GOT3 (cell line): ENCODE measurements at places on chromosomes 1 and 21.

DNA sequence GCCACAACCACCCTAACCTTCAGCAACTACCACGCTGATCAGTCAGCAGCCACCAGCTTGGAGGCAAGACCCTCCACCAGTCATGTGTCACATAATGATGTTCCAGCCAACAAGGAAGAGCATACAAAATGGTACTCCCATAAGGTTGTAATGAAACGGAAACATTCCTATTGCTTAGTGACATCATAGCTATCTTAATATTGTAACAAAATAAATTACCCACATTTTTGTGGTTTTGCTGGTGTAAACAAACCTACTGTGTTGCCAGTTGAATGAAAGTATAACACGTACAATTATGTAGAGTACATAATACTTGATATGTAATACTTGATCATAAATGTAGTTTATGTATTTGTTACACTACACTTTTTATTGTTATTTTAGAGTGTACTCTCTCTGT lies 1363.2 kb upstream of the ADGRL4 start:
- DNase-seq: no peak

DNA sequence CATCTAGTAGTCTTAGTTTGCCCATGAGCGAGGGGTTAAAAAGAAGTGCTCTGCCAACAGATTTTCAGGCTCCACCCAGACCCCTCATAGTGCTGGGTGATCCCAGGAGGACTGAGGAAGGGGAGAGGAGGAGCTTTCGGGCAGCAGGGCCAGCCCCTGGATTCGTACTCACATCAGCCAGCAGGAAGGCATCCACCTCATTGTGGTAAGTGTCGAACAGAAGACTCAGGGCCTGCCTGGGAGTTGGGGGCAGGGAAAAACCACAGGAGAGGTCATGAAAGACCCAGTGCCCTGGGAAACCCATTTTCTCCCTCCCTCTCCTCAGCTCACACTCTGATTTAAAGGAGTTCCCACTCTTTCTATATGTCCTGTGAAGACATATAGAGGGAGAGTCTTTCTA lies 34.9 kb downstream of the PIK3C2B start:
- DNase-seq: no peak

GRCh38 chr1:63458750-63459149 lies 64.3 kb downstream of the ITGB3BP start:
- no peak for DNase-seq

DNA sequence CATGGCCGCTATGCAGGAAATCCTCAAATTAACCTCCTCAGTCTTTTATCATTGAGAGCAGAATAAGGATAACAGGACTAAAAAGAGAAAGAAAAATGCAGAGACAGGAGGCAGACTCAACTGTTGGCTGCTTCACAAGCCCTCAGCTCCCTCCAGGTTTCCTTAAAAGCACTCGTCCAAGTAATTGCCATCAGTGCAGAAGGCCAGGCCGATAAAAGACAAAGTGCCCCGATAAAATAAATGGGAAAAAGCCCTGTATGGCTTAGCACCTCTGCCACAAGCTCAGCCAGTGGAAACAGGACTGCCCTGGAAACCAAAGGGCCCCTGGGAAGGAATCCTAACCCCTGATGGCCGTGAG lies 8.1 kb downstream of the S100A6 start:
- no peak for DNase-seq

DNA sequence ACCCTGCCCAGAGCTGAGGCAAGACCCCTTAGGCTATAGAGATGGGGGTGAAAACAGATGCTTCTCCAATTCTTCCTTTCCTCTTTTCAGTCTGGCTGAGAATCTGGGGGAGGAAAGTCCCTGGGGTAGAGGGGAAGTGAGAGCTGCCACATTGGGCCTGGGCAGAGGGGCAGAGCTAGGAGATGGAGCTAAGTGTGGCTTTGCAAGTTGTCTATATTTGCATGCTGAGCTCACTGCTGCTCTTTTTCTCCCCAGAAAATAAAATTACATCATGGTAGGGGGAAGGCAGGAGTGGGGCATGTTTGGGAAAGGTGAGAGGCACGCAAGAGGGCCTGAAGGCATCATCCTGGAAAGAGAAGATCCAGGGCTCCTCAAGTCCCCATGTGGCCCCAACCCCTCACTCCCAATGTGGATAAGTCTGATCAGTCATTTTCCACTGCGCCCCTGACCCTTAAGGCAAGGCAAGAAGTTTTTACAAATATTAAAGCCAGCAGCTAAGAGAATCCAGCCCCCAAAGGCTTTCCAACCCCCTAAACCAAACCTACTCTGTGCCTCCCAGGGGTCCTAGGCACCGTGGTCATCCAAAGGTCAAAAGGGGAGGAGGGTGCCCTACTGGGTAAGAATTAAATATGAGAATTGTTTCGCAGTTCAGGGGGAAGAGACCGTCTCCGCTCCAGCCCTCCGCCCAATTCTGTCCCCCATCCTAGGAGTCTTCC lies 500 bp upstream of the PEA15 start:
- DNase-seq: no peak

- no peak for DNase-seq
These were observed 174.5 kb downstream of the PLPPR4 start for GRCh38 chr1:99438656-99439230.

- no peak for DNase-seq
These were observed 100.7 kb downstream of the SLC16A1 start for GRCh38 chr1:112855152-112855828.

- DNase-seq: no peak
These were observed 262.9 kb upstream of the CACYBP start for GRCh38 chr1:174736831-174737230.

- no peak for DNase-seq
These were observed 78.3 kb downstream of the SLC45A1 start for GRCh38 chr1:8396083-8396785.

- no peak for DNase-seq
These were observed 32.6 kb upstream of the FMO2 start for GRCh38 chr1:171152549-171152948.

GRCh38 chr1:244836135-244836521 lies 670 bp downstream of the COX20 start:
- DNase-seq: no peak

- DNase-seq: no peak
These were observed 360.8 kb downstream of the MATN1 start for GRCh38 chr1:30362603-30362990.

GRCh38 chr21:37045556-37045955 lies 27.3 kb downstream of the PIGP start:
- no peak for DNase-seq

GRCh38 chr1:919271-919872 lies 4.4 kb upstream of the SAMD11 start:
- DNase-seq: no peak

GRCh38 chr1:160713161-160713560 lies 1.5 kb upstream of the CD48 start:
- no peak for DNase-seq

DNA sequence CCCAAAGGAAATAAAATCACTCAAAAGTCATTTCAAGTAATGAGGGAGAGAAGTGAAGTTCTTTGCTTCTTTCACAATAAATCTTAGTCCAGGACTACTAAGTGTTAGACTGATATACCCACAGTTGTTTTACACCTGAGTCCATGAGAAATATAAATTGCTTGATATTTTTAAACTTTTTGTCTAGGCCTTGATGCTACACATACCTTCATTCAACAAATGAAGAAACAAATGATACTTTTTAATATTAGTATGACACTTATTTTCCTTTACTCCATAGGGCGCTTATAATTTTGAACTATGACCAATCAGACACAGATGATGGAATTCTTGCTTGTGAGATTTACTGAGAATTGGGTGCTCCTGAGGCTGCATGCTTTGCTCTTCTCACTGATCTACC lies at the start of gene OR14K1:
Gene OR14K1, plus strand, starts transcription at position 301 of the 400 bp plus-strand sequence. Its CDS starts 0 bp downstream, at position 301.
- DNase-seq: no peak

- DNase-seq: no peak
These were observed 164.7 kb downstream of the CLIC6 start for GRCh38 chr21:34833465-34833864.

GRCh38 chr1:212967801-212968200 lies 17.5 kb downstream of the VASH2 start:
- DNase-seq: no peak

GRCh38 chr1:91120421-91120820 lies 98.6 kb upstream of the ZNF644 start:
- no peak for DNase-seq

GRCh38 chr1:31579374-31579773 lies 3.1 kb downstream of the TINAGL1 start:
- no peak for DNase-seq

GRCh38 chr1:160567858-160568682 lies 11.2 kb downstream of the CD84 start:
- no peak for DNase-seq

DNA sequence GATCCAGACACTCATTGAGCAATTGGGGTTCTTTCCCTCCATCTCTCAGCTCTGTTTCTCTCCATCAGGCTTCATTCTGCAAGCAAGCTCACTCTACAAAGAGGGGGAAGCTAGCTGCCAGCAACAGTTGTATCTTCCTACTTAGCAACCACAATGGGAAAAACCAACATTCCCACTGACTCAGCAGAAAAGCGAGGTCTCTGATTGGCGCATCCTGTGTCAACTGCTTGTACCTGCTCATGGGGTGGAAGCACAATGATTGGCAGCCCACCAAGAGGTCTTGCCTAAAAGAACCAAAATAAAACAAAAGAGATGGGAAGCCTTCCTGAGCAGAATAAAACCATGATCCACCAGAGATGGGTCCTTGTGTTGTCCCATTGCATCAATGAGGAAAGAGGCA lies 4.0 kb upstream of the CDA start:
- DNase-seq: no peak

DNA sequence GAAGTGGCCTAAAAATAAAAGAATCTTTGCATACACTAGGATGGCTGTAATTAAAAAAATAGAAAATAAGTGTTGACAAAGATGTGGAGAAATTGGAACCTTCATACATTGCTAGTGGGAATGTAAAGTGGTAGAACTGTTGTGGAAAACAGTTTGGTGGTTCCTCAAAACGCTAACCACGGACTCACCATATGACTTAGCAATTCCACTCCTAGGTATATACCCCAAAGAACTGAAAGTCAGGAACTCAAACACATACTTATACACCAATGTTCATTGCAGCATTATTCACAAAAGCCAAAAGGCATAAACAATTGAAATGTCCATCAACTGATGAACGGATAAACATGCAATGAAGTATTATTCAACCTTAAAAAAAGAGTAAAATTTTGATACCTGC lies 10.8 kb upstream of the HMGCL start:
- no peak for DNase-seq

GRCh38 chr1:155300553-155301329 lies 497 bp downstream of the PKLR start:
- DNase-seq: no peak

DNA sequence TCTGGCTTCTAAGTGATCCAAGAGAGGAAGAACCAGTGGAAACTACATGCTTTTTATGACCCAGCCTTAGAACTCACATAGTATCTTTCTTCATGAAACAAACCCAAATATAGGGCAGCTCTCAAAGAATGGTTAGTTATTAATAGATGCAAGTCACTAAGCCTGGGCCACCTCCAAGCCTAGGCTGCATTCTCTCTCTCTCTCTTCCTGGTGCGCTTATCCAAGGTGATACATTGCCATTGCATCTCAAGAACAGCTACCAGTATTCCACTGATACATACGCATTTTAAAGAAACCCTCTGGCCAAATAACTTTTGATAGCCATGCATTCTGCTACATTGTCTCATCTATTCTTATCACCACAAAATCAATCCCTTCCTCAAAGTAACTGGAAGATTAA lies 455.6 kb upstream of the ADGRL2 start:
- DNase-seq: no peak

- no peak for DNase-seq
These were observed 494.0 kb upstream of the B3GALT2 start for GRCh38 chr1:193680247-193680923.

DNA sequence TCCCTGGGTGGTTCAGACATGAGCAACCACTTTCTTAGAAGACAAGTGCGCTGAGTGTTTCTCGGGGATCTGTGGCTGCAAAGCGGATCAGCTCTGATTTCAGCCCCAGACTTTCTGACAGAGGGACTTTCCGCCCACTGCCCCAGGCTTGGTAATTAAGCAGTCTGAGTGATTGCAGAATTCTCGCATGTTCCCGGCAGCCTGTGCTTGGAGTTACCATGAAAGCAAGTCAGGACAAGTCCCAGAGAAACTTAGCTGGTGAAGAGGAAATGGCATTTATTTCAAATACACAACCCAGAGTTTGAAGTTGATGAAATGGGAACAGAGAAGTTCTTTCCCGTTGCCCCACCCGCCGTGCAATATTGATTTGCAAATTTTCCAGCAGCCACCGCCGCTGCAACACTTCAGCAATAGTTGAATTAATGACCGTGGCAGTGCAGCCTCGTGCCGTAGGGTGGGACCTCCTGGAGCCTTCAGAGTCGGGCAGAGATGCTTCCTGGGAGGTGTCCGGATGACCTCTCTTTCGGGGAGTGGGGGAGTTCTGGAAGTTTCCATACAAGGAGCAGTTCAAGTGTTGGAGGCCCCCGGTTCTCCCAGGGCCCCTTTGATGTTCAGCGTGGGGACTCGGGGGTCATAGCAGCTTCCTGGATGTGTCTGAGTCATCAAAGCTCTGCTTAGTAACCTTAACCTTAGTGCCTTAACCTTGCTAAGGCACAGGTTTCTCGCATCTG lies 134.7 kb downstream of the KAZN start:
- DNase-seq: no peak

DNA sequence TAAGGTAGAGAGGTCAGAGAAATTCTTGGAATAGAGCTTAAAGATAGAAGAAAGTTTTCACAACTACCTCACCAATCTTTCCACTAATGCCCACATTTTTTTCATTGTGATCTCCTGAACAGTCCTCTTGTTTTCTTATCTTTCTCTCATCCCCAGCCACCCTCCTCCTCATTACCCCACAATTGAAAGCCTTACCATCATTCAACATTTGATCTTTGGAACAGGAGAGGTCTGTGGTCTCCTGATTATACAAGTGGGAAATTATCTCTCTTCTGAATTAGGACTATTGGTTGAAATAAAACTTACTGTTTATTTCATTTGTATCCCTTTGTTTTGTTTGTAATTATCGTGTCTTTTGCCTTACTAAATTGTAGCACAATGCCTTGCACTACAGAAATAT lies 29.6 kb downstream of the DNAH14 start:
- no peak for DNase-seq

- DNase-seq: no peak
These were observed 58.5 kb downstream of the TENT5C start for GRCh38 chr1:117664314-117664713.

- DNase-seq: no peak
These were observed 7.1 kb upstream of the DIPK1A start for GRCh38 chr1:92968138-92969032.

- DNase-seq: no peak
These were observed 7.2 kb downstream of the OBSCN start for GRCh38 chr1:228214921-228215662.

DNA sequence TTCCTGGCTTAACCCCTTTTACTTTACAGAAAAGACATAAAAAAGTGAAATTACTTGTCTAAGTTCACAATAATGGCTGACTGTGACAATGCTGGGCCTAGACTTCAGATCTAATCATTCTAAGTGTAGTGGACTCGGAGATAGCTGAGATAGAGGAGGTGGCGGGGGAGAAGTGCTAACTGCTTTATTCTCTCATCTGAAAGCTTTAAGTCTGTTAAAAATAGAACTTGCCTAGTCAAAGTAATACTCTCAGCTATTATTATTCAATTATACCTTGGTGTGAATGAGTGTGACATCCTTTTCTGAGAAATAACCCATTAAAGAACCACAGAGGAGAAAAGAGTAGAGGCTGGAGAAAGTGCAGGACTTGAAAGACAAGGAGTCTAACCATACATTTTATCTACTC lies 96.1 kb upstream of the OLIG2 start:
- DNase-seq: no peak
